Activated T-helper 1 cell treated with anti-CD3 and anti-CD28 coated beads, Interleukin-2, amount 50 U/mL, for 16 hours (primary cell): ENCODE measurements at places on chromosomes 2 and 18.

GRCh38 chr2:38200598-38200997 is 124.6 kb upstream of the CYP1B1 start:
- no peak for DNase-seq

GRCh38 chr2:29702276-29702675 is 219.1 kb downstream of the ALK start:
- DNase-seq, result no peak

- no peak for DNase-seq
These were observed 8.1 kb upstream of the ARHGAP15 start for GRCh38 chr2:143121079-143121478.

DNA sequence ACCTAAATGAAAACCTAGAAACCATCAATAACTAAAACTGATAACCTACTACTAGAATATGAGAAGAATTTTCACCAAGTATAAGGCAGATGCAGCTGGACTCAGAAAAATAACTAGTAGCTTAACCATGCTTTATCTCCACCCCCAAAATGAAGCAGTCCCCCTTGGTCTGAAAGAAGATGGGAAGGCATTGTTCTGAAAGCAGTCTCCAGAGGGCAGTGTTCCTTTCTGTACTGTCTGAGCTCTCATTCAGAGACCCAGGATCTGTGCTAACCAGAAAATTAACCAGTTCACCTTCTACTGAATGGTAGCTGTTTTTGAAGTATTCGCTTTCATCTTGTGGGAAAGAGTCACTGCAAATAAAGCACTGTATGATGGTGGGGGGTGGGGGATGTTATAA is 273.0 kb downstream of the PDE11A start:
- no peak for DNase-seq

DNA sequence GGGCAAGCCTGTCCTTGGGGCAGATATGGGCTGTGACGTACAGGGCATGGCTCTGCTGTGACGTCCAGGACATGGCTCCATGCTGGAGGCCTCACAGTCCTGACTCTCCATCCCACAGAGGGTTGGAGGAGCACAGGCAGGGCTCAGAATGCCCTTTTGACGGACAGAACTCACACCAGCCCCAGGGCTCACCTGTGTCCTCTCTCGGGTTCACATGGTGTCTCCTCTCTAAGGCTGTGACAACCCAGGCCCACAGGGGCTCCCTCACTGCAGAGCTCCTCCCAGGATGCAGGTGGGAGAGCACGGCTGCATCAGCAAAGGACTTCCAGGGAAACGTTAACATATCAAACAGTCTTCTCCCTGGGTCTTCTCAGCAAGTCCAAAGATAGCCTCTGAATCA is 133.8 kb downstream of the EIPR1 start:
- DNase-seq, result no peak

DNA sequence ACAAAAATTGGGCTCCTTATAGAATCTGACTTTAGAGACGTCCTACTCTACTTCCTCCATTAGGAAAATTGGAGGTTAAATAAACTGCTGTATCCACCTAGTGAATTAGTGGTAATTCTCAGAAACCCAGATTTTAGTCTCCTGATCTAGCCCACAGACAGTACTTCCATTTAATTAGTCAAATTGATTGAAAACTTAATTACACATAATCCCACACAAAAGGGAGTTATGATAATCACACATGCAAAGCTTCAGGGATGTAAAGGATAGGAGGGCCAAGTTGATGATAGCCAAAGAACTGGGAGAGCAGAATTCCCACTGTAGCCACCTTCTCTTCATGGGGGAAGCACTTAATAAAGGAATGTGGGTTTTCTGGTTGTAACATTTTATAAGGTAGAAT is 471.9 kb downstream of the TMEM182 start:
- DNase-seq, result no peak

DNA sequence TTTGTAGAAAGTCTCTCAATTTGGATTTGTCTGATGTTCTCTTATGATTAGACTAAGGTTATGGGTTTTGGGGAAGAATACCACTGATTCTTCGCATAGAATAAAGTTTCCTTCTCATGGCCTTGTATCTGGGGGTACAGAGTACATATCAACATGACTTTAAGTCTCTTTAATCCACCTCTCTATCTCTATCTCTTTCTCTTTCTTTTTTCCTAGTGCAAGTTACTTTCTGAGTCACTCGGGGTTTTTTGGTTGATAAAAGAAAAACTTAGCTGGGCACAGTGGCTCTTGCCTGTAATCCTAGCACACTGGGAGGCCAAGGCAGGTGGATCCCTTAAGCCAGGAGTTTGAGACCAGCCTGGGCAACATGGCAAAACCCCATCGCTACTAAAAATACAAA is 100.1 kb upstream of the MAP4K3 start:
- DNase-seq, result no peak

GRCh38 chr2:120926463-120927264 is 191.0 kb downstream of the GLI2 start:
- no peak for DNase-seq

GRCh38 chr2:32805104-32806095 is 141.4 kb upstream of the LTBP1 start:
- no peak for DNase-seq

DNA sequence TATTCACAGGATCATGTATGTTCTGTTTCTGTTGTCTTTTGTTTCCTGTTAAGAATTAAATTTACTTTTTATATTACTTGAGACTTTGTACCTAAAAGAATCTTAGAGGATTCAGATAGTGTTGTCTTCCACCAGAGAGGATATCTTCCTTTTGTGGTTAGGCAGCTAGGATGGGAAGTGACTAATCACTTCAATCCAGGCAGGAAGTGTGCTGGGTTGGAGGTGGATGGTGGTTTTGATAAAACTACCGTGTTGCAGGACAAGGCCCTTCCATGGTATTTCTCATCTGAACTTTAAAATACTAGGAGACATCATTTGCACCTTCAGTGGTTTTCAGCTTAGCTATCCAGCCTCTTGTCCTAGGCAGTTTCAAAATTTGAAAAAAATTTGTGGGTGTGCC is 728.6 kb upstream of the CDH2 start:
- no peak for DNase-seq

DNA sequence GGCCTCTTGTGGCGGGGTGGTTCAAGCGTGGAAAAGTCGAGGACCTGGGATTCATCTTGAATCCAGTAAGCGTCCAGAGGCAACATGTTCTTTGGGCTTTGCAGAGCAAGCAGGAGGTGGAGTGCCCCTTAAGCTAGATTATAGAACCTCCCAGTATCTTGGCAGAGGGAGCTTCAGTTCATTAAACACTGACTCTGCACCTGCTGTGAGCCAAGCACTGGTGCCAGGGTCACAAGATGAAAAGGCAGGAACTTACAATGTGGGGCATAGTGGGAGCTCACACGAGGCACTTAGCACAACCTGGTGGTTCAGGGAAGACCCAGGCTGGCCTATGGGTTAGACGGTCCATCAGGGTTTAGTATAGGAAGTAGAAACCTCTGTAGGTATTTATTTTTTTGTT is 7.4 kb upstream of the FZD5 start:
- DNase-seq, result no peak

DNA sequence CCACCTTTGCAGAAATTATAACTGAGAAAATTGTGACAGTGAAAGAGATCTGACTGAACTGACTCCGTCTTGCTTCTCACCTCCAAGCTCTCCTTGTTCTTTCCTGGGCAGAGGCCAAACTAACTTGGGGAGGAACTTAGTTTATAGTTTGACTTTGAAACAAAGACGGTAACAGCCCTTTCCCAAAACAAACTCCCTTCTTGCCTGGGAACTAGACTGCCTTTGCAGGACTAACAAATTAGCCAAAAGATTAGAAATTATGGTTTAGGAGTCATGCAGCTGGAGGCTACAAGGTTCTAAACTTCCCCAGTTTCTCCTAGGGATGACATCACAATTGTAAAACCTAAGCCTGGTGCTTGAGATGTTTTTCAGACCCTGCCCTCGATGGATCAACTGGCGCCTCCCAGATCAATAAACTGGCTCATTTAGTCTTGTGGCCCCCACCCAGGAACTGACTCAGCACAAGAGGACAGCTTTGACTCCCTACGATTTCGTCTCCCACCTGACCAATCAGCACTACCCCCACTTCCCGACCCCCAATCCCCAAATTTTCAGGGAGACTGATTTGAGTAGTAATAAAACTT is 137.7 kb downstream of the ALPK2 start:
- DNase-seq, result no peak

- DNase-seq, result no peak
These were observed 85.6 kb downstream of the NCOA1 start for GRCh38 chr2:24576617-24577016.

- no peak for DNase-seq
These were observed 47.4 kb upstream of the RAPH1 start for GRCh38 chr2:203582468-203582867.

GRCh38 chr2:238240757-238241711 is 1.2 kb upstream of the HES6 start:
- DNase-seq, result no peak

GRCh38 chr18:12296457-12296856 is 11.6 kb upstream of the TUBB6 start:
- no peak for DNase-seq

GRCh38 chr18:24231773-24232735 is 93.2 kb downstream of the CABYR start:
- DNase-seq, result no peak

- DNase-seq, result no peak
These were observed 78.3 kb upstream of the FZD5 start for GRCh38 chr2:207847807-207848544.

DNA sequence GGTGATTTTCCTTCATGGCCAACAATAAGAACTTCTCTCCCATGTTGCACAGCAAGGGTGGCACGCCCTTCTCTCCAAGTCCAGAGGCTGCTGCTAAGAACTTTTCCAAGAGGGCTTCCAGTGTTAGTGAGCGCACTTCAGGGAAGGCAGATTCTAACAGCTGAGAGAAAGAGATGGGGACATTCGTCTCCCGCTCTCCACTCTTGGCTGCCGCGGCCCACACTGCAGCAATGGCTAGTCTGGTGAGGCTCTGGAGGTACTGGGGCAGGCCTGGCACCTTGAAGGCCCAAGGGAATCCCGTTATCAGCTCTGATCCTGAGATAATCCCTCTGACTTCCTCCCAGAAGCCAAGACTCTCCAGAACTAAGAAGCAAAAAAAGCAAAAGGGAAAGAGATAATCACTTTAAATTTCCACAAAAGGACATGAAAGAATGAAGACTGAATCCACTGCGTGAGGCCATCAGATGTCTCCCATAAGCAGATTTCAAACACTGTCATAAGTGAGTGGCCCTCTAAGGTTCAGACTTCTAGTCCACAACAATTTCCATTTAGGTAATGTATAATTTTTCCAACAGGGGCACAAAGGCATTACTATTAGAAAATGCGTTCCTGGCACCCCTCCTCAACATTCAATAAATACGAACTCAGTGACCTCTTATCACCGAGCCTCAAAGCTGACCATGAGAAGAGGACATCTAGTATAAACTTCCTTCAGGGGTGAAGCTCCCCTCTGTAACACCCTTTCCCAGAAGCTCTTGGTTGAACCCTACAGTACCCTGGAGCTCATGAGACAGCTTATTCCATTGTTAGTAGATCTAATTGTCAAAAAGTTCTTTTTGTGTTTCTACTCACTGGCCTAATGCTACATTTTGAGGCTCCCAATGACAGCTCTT is 66.7 kb upstream of the ZFP36L2 start:
- no peak for DNase-seq

DNA sequence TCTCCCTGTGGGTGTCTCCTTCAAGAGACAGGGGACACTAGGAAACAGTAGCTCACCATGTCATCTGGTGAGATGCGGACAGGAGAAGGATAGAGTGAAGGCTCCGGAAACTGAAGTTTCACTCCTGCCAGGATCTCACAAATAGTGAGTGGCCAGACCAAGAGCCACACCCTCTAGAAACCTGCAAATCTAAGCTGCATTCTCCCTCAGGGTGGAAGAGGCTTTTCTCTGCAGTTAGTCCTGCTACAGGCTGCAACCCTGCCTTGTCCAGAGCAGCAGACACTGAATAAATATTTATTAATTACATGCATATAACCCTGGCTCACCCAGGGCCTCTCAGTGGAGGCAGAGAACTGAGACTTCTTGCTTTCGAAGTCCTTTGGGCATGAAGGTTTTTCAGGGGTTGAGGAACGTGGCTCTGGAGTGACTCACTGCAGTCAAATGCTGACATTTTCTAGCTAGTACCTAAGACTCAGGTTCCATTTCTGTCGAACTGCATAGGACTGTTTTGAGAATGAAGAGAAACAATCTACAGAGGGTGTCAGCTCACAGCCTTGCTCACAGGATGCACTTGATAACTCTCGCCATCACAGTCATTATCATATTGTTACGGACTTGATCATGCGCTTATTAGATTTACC is 87.3 kb downstream of the ACTR2 start:
- no peak for DNase-seq
